ENCODE measurements at places on chromosomes 16 and 17.

- DNase-seq, result no peak
Measured at GRCh38 chr17:7038025-7038862, 2.4 kb downstream of the SLC16A13 start.

GRCh38 chr17:73600103-73600871, 44.0 kb downstream of the SDK2 start:
- DNase-seq, result no peak

- DNase-seq, result no peak
Measured at GRCh38 chr16:31265329-31266245, 5.8 kb downstream of the ITGAM start.

- DNase-seq, result peak; percentile 13
Measured at GRCh38 chr16:81238296-81239011, at the start of gene BCO1. BCO1 (plus strand) TSS chr16:81238689; CDS start chr16:81238909, 220 bp downstream.

DNA sequence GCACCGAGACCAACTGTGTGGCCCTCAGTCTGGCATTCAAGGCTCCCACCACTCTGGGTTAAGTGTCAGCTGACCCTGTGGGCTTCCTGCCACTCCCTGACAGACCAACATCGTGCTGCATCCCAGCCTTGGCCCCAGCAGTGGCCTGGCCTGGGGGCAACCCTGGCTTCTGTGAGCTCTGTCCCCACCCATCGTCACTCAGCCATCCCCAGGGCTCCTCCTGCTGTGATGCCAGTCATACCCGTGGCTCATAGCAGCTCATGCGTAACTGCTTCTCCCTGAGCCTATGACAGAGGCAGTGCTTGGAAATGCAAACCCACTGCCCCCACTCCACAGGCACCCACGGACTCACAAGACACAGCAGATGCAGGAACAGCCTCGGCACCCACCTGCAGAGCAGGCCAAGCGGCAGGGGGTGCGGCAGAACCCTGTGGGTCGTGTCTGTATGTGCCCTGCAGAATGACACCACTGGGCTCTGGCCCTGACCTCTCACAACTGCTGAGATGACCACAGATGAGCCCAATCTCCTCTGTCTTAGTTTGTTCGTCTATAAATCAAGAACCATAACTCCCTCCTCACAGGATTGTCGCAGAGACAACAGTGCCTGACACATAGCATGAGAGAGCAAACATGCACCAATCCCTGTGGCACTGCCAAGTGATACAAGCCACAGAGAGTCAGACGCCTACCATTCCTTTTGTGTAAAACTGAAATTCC, 26.6 kb downstream of the PIEZO1 start:
- no peak for DNase-seq

DNA sequence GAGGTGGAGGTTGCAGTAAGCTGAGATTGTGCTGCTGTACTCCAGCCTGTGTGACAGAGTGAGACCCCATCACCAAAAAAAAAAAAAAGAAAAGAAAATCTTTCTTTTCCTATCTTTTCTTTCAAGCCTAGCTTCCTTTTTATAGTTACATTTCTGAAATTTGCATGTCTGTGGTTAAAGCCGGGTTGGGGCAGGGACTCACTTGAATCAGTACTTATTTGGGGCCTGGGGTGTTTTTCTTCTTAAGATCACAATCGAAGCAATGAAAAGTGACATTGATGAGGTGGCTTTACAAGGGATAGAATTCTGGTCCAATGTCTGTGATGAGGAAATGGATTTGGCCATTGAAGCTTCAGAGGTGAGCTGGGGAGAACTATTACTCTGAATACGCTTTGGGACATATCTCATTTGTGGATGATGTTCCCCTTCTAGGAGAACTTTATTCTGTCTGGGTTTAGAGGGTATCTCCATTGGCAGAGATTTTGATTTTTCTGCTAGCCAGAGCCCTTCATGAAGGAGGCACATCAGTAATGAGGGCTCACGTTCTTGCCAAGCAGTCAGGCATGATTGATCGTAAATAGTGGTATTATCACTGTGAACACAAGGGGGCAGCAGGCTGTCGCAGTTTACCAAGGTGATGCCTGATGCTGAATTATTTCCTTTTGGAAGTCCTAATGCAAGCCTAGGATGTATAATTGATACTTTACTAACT, 14.3 kb downstream of the KPNB1 start:
- DNase-seq, result peak; percentile 85

DNA sequence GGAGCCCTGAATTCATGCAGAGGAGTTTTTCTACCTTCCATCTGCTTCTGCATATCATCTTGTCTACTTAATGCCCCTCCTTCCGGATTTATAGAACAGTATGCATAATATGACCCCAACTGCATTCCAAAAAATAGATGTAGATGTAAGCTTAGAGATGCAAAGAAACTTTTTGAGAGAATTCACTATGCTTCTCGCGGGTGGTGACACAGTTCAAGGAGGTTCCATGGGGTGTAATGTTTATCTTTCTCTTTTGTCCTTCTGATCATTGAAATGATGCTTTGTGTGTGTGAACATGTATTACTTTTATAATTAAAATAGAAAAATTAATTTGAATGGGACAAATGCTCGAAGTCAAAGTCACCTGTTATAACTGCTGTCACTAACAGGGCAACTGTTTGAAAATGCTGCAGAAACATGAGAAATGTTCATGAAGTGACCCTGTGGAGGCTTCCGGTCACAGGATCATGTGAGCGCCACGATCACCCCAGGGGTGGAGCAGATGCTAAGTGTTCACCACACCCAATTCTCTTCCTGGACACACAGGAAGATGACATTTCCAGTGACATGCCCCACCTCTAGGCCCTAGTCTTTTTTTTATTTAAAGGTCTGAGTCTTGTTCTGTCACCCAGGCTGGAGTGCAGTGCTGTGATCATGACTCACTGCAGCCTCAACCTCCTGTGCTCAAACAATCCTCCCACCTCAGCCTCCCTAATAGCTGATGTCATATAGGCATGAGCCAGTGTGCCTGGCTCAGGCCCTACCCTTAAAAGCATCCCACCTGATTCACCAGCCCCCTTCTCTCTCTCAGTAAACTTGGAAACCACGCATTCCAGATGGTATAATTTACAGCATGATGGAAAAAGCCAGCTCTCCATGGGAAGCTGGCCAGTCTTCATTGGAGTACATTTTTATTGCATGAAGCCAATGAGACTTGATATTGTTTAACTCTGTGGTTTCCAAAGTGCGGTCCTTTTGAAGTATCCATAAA, 21.0 kb upstream of the AGRP start:
- DNase-seq, result peak; percentile 53

- DNase-seq, result no peak
Measured at GRCh38 chr16:56860226-56861020, 4.6 kb upstream of the SLC12A3 start.

GRCh38 chr16:86982912-86983311, 334.3 kb downstream of the C16orf95 start:
- no peak for DNase-seq

GRCh38 chr17:57121308-57122042, 36.4 kb downstream of the AKAP1 start:
- DNase-seq, result peak; percentile 56

DNA sequence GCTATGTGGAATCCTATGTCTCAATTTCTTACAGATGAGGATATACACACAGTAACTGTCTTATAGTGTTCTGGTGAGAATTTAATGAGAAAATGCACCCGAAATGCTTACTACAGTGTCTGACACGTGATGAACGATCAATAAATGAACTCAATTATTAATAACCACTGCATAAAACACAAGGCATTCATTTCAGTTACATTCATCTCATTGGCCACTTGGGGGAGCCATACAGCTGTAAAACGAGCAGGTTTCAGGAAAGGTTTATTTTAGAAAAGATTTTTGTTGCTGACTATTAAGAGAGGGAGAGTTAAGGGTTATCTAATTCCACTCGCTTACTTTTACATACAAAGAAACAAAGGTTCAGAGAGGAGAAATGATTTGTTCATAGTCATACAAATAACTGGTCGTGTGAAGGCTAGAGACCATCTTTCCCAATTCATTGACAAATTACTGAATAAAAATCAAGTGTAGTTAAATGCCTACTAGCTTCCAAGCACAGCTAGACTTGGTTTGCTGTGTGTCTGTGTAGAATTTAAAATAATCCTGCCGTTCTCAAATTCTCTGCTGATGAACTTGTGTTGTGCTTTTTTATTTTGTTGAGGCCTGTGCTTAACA, 160.1 kb downstream of the MAP2K4 start:
- peak; percentile 68 for DNase-seq

DNA sequence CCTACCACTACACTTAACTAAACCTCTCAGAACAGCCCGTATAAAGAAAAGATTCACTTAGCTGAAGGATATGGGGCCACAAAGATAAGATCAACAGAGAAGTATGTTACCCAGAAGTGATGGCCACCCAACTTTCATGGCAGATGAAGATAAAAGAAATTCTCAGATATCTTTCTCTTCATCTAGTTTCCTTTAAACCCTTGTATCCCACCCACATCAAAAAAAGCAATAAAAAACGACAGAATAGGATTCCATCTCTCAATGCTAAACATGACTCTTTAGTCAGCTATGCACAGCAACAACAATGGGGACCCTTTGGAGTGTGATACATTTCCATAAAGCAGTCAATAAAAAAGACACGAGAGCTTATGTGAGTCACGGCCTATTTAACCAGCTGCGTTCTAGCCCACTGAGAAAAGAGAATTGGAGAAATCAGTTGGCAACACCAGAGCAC, 86.6 kb downstream of the SNX11 start:
- DNase-seq, result no peak

DNA sequence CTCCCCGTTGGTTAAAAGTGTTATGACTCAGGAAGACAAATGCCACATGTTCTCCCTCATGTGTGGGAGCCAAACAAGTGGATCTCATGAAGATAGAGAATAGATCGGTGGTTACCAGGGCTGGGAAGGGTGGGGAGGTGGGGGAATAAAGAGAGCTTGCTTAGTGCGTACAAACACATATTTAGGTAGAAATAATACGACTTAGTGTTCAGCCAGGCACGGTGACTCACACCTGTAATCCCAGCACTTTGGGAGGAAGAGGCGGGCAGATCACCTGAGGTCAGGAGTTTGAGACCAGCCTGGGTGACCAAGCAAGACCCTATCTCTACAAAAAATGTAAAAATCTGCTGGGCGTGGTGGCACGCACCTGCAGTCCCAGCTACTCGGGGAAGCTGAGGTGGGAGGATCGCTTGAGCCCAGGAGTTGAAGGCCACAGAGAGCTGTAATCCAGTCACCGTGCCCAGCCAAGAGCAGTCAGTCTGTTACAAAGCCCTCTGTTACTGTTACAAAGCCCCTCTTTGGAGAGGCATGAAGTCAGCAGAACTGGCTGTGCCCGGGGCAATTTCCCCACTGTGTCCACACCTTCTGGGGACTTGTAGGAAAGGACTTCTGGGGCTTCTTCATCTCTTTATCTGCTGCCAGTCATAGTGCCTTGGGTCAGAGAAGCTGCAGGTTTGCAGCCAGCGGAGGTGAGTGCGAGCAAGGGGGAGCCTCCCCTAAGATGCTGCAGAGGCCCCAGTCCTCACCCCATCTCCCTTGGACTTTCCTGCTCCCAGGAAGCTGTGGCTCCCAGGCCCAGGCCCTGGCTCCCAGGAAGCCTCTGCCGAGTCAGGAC, 4.3 kb upstream of the ALDH3A1 start:
- peak; percentile 49 for DNase-seq

DNA sequence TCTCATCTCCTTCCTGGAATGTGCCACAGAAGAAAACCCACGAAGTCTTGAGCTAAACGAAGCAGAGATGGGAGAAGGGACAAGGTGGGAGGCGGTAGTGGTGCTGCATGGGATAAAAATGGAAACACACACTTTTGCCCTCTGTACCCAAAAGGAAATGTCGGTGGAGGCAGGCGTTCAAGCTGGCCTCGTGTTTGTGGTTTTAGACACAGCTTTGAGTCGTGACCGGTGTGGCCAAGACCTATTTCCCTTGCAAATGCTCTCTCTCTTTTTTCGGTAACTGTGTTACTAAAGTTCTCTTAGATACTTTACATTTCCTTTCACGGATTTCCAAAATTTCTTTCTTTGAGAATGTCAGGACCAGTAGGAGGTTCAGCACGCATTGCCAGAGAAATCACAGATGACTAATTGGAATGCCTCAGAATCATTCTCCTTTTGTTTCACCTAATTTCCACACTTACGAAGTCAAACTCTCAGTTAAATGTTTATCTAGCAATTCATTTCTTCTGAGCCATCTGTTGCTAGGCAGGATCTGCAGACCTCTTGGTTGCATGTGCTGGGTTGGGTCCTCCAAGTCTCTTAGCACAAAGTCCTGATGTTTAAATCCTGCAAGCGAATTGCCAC, 412.3 kb downstream of the MAF start:
- no peak for DNase-seq

DNA sequence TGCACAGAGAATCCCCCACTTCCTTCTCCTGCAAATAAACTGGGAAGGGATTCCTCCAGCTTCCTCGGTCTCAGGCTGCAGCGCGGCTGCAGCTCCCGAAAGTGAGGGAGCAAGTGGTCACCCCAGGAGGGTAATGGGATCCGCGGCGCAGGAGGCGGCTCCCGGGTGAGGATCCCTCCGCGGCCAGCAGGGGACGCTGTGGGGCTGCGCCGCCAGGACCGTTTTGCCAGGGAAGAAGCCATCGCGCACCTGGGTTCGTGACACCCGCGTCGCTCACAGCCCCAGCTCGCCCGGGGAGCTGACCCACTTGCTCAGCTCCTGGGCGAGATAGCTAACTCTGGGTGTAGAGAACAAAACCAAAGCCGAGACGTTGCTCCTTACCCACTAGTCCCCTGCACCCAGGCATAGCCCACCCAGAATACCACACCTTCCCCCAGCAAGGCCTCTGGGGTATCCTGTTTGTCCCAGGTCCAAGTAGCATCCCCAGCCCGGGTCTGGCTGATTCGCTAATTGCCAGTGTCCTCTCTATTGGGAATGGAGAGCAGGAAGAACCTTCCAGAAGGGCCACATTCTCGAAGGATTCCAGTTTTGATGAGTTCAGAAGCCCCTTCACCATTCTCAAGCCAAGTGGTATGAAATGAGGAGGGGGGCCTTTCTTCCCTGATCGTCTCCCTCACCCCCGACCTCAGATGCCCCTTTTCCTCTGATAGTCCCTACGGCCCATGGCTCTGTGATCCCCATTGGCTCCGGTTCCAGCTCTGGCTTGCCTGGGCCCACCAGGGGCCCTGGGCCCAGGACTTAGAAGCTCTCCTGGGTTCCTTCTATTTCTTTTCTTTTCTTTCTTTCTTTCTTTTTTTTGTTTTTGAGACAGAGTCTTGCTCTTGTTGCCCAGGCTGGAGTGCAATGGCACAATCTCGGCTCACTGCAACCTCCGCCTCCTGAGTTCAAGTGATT, 14.1 kb downstream of the CYGB start:
- DNase-seq, result peak; percentile 72

- DNase-seq, result no peak
Measured at GRCh38 chr16:88826070-88826840, 14.5 kb upstream of the APRT start.

GRCh38 chr17:76196675-76197074, 43.6 kb downstream of the RNF157 start:
- peak; percentile 42 for DNase-seq

GRCh38 chr16:10982465-10983150, 38.2 kb downstream of the CLEC16A start:
- DNase-seq, result peak; percentile 40
